ENCODE measurements at places on chromosomes 3 and 15. TPM values are rescaled to one million over a fixed set of nuclear protein-coding genes. Genes with fewer than 3 reads are reported as not detected.

Gene TICRR
- 3.8 TPM for polyA plus RNA-seq

GRCh38 chr15:90478846-90479481 is 50.8 kb upstream of the CRTC3 start:
- no peak for DNase-seq

- DNase-seq = no peak
Observed at GRCh38 chr3:21562243-21562642, 188.8 kb downstream of the ZNF385D start.

Gene DCUN1D1
- polyA plus RNA-seq = 29.0 TPM

Gene CYP1A2
- polyA plus RNA-seq = not detected

Gene FLNB
- polyA plus RNA-seq = 51.9 TPM
